ENCODE measurements at places on chromosomes 6 and 20.

DNA sequence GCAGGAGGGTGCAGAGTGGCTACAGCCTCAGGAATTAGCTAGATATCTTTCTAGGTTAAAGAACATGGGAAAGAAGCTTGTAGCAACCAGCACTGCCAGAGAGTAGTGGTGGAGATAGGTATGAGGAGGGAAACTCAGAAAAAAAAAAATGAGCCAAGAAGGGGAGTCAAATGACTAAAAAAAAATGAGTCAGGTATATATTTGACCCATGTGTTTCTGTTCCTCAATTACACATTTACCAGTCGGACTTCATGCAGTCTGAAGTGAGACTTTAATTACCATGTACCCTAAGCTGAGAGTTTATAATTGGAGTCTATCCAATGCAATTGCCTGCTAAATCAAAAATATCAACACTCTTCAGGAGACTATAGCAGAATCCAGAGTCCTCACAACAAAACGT lies 964.6 kb downstream of the HACE1 start:
- no peak for DNase-seq

DNA sequence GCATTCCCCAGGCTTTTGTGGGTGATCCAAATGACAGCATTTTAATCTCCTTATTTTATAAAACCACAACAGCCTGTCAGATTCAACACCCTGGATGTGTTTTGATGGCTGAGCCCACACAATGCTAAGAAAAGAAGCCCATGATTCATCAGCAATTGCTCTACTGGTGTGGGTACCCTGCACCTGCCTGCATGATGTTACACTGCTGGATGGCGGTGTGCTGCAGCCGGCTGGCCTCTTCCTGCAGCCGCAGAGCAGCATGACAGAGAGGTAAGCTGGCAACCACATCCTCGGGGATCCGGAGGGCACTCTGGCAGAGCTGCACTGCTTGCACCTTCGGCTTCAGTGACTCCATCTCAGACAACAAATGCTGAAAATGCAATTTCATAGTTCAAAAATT lies 327.5 kb downstream of the SYNE1 start:
- peak; percentile 63 for DNase-seq

DNA sequence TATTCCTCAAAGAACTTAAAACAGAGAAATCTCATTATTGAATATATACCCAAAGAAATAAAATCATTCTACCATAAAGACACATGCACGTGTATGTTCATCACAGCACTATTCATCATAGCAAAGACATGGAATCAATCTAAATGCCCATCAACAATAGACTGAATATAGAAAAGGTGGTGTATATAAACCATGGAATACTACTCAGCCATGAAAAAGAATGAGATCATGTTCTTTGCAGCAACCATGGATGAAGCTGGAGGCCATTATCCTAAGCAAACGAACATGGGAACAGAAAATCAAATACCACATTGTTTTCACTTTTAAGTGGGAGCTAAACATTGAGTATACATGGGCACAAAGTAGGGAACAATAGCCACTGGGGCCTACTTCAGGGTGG lies 12.3 kb upstream of the GPR63 start:
- DNase-seq = no peak

DNA sequence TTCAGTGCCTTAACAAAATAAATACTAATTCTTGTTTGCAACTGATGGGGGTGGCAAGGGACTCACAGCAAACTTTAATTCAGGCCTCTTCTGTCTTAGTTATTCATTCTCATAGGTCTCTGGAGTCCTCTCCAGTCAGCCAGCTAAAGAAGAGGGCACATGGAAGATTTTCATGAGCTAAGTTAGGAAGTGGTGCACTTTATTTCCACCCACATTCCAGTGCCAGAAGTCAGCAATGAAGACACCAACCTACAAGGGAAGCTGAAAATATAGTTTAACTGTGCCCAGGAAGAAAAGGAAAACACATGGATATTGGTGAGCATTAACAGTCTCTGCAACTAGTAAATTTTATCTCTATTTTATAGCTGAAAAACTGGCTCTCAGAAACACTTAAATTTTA lies 16.7 kb upstream of the IRAK1BP1 start:
- DNase-seq = no peak

GRCh38 chr20:16527438-16527837 lies 45.8 kb downstream of the KIF16B start:
- no peak for DNase-seq

DNA sequence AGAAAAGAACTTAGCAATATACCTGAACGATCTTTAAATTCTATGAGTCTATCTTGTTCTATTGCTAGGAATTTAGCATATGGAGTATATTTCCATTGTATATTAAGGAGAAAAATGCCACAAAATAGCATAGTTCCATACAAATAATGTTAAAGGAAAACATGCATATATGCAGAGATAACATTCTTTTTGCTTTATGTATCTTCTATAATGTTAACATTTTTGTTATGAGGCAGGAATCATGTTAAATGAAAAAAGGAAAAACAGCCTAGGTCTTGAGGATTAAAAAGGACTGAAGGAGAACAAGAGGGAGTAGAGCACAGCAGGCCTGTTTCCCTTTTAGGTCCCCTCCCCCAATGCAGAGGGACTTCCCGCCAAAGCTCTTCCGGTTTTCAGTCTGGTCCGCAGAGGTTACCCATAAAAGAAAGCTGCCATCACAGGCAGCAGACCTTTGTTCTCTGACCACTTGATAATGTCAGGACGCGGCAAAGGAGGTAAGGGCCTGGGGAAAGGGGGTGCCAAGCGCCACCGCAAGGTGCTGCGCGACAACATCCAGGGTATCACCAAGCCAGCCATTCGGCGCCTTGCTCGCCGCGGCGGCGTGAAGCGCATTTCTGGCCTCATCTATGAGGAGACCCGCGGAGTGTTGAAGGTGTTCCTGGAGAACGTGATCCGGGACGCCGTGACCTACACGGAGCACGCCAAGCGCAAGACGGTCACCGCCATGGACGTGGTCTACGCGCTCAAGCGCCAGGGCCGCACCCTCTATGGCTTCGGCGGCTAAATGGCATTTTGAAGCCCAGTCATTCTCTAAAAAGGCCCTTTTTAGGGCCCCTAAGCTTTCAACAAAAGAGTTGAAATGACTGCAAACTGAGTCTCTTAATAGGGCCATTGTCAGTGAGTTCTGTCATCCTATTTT lies 108.4 kb upstream of the PRSS16 start:
- peak; percentile 66 for DNase-seq

DNA sequence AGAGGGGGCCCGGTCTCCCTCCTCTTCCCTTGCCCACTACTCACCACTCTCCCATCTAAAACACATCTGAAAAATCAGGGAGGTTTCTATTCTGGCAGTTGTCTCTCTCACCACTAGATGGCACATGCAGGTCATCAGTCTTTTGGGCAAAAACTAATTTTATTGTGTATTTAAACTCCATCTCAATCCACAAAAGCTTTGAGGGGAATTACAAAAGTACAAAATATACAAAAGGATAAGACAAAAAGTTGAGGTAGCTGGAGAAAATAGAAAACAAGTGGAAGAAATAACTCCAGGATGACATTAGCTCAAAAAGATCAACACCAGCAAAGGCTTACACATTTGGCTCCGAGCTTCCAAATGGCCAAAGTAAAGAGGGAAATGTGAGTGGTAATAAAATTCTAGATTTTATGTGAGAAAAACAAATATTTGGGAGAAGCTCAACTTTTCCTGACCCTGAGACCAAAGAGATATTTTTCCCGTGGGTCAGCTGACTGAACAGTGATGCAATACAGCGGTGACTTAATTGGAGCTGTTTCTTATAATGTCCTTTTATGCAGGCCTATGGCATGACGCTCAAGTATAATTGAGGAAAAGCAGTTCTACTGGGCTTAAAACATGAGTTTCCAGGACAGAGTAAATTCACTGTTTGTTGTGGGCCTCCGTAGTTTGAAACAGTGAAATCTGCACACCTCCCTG lies 79.8 kb upstream of the CHD6 start:
- DNase-seq = peak; percentile 46

- no peak for DNase-seq
These were observed 36.8 kb downstream of the MOXD1 start for GRCh38 chr6:132364306-132365074.

Data from CD4-positive, CD25-positive, alpha-beta regulatory T cell (primary cell).